Glomerular endothelial cell (primary cell): ENCODE measurements at places on chromosomes 7 and 10. TPM values are rescaled to one million over a fixed set of nuclear protein-coding genes. Genes with fewer than 3 reads are reported as not detected.

PGAM1 gene
- total RNA-seq, result 414 and 482 TPM in 2 replicates

DNA sequence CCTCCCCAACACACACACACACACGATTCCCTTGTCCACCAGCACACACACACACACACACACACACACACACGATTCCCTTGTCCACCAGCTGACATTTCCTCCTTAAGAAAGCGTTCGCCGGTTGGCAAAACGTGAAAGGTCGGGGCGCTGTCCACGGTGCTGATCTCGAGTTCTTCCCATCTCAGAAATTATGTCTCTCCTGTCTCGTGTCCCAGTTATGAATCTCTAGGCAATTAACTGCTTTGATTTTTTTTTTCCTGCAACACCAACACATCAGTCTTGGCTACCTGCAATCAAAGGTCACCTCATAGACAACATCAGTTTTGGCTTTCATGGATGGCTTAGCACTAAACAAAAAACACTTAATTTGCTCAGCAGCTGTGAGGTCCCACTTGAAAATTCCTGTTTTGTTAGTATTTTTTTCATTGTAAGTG is 1.9 kb downstream of the INA start:
- DNase-seq, result no peak

GRCh38 chr10:100738055-100738827 is 7.1 kb upstream of the PAX2 start:
- no peak for DNase-seq

- no peak for DNase-seq
Measured at GRCh38 chr10:111085690-111086353, 9.0 kb downstream of the ADRA2A start.

DNA sequence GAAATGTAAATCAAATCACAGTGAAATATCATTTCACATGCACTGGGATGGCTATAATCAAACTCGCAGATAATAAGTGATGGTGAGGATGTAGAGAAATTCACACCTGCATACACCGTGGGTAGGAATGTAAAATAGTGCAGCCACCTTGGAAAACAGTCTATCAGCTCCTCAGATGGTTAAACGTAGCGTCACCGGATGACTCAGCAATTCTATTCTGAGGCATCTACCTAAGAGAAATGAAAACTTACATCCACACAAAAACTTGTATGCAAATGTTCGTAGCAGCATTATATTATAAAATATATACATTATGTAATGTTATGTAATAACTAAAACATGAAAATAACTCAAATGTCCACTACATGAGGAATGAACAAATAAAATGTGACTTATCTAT is 38.9 kb downstream of the SH3PXD2A start:
- no peak for DNase-seq

GRCh38 chr10:80670774-80671173 is 133.1 kb downstream of the SH2D4B start:
- no peak for DNase-seq

DNA sequence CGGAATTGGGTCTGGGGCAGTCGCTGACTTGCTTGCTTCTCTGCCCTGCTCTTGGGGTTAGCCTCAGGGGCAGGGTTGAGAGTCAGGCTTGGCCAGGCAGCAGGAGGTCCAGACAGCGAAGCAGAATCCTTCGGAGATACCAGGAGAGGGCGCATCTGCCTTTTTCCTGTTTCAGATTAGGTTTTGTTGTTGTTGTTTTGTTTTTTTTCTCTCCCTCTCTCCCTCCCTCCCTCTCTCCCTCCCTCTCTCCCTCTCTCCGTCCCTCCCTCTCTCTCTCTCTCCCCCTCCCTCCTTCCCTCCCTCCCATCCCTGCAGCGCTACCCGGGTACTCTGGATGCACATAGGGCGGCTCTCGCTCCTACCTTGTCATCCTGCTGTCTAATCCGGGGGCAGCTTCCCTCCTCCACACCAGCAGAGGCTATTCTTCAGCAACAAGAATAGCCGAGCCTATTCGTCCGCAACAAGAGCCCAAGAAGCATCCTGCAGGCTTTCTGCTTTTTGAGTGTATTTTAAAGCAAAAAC is 758 bp upstream of the OPTN start:
- no peak for DNase-seq

DNA sequence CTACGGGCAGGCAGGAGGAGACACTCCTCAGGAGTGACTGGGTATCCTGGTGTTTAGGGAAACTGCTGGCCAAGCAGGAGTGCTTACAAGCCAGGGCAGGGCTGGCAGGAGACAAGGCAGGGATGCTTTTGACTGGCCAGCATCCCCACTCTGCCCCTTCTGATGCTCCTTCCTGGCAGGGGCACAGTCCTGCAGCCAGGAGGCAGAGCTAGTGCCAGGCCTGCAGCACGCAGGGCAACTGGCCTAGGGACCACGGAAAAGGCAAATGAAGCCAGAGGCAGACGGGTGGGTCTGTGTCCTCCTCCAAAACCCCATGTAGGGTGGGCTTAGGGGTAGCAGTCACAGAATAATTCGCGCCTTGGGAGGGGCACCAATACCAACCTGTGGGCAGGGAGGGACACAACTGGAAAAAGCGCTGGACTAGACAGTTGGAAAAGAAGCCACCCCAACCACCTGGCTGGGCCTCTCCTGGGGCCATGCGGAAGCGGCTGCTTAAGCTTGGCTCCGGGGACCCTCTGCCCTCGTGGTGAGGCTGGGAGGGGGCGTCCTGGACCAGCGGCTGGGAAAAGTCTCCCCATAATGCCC is 4.8 kb downstream of the IMPDH1 start:
- no peak for DNase-seq

GRCh38 chr10:117763528-117763927 is 221.0 kb downstream of the EMX2 start:
- no peak for DNase-seq
